Peyer's patch (tissue), 4 donors: ENCODE measurements at places on chromosomes 16 and 17. TPM values are rescaled to one million over a fixed set of nuclear protein-coding genes. Genes with fewer than 3 reads are reported as not detected.

DNA sequence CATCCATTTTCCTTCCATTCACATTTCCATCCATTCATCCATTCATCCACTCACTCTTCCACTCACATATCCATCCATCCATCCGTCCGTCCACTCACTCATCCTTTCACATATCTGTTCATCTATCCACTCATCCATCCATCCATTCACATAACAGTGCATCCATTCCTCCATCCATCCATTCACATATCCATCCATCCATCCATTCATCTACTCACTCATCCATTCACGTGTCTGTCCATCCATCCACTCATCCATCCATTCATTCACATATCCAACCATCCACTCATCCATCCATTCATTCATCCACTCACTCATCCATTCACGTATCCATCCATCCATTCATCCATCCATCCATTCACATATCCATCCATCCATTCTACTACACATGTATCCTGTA is 42.6 kb downstream of the SCNN1G start:
- H3K4me1 ChIP-seq, result no peaks in the 10 kb centered on the region
- H3K36me3 ChIP-seq, result no peaks in the 10 kb centered on the region
- H3K27me3 ChIP-seq, result no peaks in the 10 kb centered on the region
- no peak overlapping the region for H3K4me3 ChIP-seq
- no peak overlapping the region for H3K27ac ChIP-seq
- no peak for DNase-seq

DNA sequence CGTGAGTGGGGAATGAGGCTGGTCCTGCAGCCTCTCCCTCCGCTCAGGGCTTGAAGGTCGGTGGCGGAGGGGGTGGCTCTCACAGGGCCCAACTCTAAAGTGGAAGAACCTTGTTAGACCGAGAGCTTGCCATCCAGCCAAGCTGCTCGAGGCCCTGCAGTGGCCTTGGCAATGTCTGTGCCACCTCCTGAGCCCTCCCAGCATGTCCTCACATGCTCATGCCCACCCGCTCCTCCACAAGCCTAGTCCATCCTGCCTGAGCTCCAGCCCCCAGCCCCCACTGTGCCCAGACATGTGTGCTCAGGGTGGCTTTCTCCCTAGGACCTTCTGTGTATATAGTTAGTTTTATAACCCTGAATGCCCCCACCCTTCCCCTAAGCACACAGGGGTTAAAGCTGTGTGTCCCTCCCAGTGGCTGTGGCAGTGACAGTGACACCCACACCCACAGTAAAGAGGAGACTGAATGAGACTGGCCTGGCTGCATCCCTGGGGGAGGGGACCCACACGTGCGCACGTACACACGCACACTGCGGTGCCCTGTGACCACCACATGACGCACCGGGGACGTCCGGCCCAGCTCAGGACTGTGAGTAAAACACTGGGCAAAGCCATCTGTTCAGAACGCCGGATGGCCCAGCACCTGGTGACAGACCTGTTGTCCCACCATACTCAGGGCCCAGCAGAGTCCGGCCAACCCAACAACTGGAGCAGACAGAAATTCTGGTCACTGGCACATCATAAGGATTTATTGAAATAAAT is 15.6 kb downstream of the PDK2 start:
- no peaks in the 10 kb centered on the region for H3K4me1 ChIP-seq
- DNase-seq, result no peak
- H3K4me3 ChIP-seq, result no peak overlapping the region
- no peaks in the 10 kb centered on the region for H3K27me3 ChIP-seq

GRCh38 chr16:81190667-81191066 is 47.8 kb upstream of the BCO1 start:
- no peaks in the 10 kb centered on the region for H3K36me3 ChIP-seq
- no peaks in the 10 kb centered on the region for H3K27me3 ChIP-seq
- H3K27ac ChIP-seq, result no peak overlapping the region
- no peak overlapping the region for H3K4me3 ChIP-seq

SLC7A6OS gene
- total RNA-seq, result 11.4 TPM
